ENCODE measurements at places on chromosomes 7 and 10. TPM values are rescaled to one million over a fixed set of nuclear protein-coding genes. Genes with fewer than 3 reads are reported as not detected.

GRCh38 chr10:71011141-71011540 is 122.8 kb upstream of the PCBD1 start:
- DNase-seq: no peak

GRCh38 chr7:83857691-83858090 is 208.8 kb upstream of the SEMA3E start:
- no peak for DNase-seq

- no peak for DNase-seq
Measured at GRCh38 chr10:4851846-4852245, 25.8 kb downstream of the AKR1E2 start.

DNA sequence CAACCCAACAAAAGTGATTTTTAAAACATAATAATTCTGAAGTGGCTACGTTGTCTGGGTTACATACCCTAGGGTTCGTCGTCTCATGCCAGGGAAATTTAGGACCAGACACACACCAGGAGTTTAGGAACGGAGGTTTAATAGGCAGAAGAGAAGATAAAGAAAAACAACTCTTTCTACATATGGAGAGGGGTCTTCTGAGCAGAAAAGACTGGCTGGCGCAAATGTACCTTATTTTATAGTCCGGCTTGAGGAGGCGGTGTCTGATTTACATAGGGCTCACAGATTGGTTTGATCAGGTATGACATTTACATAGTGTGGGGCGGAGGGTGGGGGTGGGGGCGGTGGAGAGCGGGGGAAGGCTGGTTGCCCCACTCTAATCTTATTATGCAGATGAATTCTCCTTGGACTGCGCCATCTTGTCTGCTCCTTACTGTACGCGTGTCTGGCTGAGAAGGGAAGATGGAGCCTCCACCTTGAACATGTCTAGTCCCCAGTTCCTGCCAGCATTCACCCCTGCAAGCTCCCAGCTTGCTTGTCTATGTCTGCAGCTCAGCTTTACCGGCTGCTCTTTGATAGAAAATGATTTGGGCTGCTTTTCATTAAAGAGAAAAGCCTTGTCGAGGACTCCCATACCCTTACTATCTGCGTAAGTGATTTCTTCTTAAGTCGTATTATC is 98.7 kb downstream of the RALA start:
- no peak for DNase-seq

- no peak for DNase-seq
Measured at GRCh38 chr7:44484482-44485313, 5.8 kb downstream of the NUDCD3 start.

DNA sequence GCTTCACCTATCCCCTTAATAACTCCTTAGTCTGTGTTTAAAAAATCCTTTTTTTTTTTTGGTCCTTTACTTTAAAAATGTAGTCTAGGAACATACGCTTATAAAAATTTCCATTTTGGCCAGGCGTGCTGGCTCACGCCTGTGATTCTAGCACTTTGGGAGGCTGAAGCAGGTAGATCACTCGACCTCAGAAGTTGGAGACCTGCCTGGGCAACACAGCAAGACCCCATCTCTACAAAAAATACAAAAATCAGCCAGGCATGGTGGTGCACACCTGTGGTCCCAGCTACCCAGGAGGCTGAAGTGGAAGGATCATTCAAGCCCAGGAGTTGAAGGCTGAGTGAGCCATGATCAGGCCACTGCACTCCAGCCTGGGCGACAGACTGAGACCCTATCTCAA is 14.8 kb downstream of the KAZALD1 start:
- DNase-seq: no peak

DNA sequence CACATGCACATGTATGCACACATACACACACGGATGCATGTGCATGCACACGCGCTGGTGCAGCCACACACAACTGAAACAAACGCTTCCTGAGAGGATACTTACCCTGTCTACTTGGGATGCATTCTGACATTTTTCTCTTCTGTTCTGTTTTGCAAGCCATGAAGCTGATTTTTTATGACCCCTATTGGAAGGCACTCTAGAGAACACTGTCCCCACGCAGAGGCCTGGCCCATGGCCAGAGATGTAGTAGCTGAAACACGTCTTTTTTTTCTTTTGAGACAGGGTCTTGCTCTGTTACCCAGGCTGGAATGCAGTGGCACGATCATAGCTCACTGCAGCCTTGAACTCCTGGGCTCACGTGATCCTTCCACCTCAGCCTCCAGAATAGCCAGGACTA is 47.9 kb downstream of the VWA2 start:
- DNase-seq: no peak

DNA sequence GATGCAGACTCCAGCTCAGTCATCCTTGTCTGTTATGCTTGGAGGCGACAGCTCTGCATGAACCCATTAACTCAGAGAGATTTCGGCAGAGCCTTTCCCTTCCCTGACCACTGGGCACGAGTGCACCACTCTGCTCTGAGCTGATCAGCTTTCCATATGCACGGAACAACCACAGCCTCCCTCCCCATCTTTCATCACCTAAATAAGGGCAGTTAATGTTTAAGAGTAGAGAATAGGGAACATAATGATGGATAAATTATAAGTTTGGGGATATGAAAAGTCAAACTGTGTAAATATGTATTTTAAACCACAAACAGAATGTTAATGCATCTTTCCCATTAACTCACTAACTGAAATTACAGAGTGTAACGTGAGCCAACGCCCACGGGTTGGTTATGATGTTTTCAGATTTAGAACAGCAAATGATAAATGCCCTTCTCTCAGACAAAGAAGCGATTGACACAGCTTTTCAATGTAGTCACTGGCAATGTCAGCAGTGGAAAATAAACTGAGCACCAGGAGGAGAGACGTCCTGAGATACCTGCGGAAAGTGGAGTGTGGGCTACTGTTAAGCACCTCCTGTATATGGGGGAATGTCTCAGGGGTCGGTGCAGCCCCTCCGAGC is 658.2 kb downstream of the LRMDA start:
- no peak for DNase-seq

DNA sequence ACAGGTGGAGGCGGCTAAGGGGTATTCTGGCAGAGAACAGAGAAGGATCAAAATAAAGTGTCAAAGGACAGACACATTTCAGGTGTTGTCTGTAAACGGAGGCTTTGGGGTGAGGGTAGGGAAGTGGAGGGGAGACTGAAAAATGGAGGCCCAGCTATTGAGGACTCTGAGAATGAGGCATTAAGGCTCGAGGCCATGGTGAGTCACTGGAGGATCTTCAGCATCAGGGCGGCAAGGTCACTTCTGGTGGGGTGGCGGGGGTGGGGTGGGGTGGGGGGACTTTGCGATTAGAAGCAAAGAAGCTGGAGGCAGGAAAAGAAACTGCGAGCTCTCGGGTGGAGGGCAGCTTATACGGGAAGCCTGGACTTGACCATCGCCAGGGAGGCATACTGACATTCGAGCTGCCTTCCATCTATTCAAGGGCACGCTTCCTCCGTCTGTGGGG is 58.4 kb upstream of the PCGF5 start:
- no peak for DNase-seq

- peak; percentile 91 for DNase-seq
Measured at GRCh38 chr7:47443049-47443448, 138.9 kb downstream of the TNS3 start.

DNA sequence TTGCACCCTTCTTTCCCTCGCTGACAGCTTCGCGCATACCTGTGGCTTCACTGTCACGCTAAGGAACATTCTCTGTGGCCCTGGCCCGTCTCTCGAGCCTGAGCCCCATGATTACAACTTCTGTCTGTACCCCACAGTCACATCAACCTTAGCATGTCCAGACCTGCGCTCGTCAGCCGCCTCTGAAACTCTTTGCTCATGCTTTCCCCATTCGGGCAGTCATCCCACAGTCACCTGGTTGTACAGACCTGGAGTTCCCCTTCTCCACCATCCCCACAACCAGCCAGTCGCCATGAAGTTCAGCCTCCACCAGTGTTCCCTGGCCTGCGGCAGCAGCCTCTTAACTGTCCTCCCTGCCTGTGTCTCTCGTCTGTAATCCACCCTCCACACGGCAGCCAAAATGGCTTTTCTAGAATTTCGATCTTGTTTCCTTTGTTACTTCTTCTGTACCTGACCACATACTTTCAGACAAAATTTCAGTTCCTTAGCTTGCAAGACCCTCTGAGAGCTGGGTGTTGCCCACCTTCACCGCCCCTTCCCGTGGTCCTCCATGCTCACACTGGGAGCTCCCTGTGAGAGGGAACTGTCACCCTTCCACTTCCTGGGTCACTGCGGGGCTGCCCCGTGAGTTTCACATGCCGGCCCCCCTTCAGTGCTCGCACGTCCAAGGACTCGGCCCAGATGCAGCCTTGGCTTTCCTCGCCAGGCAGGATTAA is 229.2 kb downstream of the CELF2 start:
- no peak for DNase-seq

GRCh38 chr10:10477844-10478243 is 539.8 kb upstream of the CELF2 start:
- no peak for DNase-seq

GRCh38 chr7:13028036-13028824 is 340.8 kb downstream of the ARL4A start:
- no peak for DNase-seq

DNA sequence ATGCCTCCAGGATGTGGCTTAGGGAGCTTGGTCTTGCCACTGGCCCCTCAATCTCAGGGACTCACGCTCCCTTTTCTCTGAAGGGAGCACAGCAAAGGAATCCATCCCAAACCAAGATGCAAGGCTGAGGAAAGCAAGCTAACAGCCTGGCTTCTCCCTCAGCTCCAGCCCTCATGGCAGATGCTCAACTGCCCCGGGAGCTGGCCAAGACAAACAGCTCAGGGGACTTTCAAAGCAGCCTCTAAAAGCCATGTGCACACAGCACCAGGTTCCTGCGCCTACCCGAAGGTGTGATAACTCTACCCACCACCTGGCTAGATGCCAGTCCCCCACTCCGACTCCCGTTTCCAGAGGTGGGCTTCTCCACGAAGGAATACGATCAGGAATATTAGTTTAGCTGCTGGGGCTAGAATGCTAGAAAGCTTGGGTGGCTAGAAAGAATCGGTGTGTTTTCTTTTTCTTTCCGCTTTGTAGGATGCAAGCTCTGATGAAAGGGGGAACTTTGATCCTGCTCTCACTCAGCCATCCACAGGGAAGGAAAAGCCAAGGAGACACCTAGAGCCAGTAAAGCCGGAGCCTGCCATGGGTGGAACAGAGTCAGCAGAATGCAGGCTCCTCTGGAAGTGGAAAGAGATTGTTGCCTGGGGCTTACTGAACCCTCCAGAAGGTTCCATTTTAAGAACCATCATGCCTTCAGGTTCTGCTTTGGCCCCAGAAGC is 89.0 kb upstream of the FGFR2 start:
- no peak for DNase-seq

DNA sequence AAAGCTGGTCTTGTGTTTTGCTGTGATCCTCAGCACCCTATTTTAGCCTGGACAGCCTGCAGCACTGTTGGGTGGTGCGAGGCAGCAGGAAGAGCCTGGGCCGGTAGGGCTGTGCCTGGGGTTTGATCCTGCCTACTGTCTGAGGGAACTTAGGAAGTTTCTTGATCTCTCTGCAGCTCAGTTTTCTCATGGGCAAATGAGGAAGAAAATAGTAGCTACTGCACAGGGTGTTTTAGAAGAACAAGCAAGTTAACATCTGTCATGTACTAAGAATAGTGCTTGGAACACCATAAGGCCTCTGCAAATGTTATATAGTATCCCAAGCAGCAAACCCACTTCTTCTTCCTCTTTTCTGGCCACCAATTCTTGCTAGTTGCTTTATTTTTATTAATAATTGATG is 12.0 kb upstream of the AGR2 start:
- peak; percentile 39 for DNase-seq

DNA sequence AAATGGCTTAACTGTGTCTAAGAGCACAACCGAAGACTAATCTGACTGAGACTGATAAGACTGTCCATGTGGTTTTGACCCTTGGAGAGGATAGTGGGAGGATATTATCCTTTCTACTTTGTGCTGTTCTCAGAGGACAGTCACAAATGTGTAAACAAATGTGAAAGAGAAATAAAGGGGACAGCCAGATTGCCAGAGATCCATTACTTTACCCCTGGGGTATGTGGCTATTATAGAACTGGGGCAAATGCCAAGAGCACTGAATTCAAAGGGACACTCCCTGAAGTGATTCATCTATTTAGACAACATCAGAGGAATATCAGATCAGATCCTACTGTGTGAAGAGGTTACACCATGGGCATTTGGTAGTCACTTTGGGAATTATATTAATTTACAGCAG is 154.7 kb downstream of the RNLS start:
- DNase-seq: peak; percentile 53

- no peak for DNase-seq
Measured at GRCh38 chr10:33125522-33126517, 167.8 kb upstream of the ITGB1 start.

DNA sequence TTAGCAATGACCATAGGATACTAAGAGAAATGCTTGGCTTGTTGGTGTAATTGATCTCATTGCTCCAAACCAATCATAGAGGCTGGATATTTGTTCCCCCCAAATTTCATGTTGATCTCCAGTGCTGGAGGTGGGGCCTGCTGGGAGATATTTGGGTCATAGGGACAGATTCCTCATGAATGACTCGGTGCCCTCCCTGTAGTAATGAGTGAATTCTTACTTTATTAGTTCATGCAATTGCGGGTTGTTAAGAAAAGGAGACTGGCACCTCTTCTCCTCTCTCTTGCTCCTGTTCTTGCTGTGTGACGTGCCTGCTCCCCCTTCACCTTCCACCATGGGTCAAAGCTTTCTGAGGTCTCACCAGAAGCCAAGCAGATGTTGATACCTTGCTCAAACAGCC is 630.1 kb downstream of the CALN1 start:
- DNase-seq: no peak

DNA sequence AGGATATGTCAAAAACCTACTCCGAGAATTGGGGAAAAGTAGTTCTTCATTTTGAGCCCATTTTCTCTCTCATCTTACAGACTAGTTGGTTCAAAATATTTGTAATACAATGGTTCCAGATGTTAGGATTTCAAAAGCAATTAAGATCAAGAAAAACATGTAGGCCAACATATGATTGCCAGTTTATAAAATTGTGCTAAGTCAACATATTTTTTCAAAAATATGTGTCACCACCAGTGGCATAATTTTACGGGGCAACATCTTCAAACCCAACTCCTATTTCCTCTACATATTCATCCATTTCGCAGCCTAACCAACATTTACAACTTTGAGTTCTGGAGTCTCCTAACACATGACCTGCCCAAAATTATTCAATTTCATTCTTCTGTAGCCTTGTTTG is 514.5 kb upstream of the TPK1 start:
- no peak for DNase-seq

- DNase-seq: no peak
Measured at GRCh38 chr7:102115181-102115580, 171.5 kb upstream of the SH2B2 start.

The SH2D4B gene
- not detected for total RNA-seq

The OR13A1 gene
- total RNA-seq: not detected

The TAS2R4 gene
- 0.68 TPM for total RNA-seq

The MYPN gene
- 131 TPM for total RNA-seq

The IFIT1B gene
- not detected for total RNA-seq

The MAGI2 gene
- 5.7 TPM for total RNA-seq

The AEBP1 gene
- 1.2 TPM for total RNA-seq

The CCDC3 gene
- 82.5 TPM for total RNA-seq

The IPMK gene
- total RNA-seq: 7.3 TPM

The PLEKHS1 gene
- total RNA-seq: not detected

The THNSL1 gene
- total RNA-seq: 5.4 TPM
